Renal cortex interstitium (tissue), 15 donors: ENCODE measurements at places on chromosomes 7 and 10.

GRCh38 chr7:45255187-45255586 is 97.6 kb downstream of the RAMP3 start:
- DNase-seq = no peak

DNA sequence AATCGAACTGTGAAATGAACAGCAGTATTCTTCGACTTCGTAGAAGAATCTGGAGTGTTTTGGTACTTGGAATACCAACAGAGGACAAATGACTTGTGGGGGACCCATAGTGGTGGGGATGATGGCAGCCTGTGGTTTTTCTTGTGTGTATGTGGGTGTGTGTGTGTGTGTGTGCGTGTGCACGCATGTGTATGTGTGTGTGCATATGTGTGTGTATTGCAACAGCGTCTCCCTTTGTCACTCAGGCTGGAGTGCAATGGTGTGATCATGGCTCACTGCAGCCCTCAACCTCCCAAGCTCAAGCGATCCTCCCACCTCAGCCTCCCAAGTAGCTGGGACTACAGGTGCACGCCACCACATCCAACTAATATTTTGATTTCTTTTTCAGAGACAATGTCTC is 9.4 kb upstream of the YWHAG start:
- DNase-seq = no peak

GRCh38 chr7:158060216-158060615 is 527.4 kb downstream of the PTPRN2 start:
- no peak for DNase-seq

DNA sequence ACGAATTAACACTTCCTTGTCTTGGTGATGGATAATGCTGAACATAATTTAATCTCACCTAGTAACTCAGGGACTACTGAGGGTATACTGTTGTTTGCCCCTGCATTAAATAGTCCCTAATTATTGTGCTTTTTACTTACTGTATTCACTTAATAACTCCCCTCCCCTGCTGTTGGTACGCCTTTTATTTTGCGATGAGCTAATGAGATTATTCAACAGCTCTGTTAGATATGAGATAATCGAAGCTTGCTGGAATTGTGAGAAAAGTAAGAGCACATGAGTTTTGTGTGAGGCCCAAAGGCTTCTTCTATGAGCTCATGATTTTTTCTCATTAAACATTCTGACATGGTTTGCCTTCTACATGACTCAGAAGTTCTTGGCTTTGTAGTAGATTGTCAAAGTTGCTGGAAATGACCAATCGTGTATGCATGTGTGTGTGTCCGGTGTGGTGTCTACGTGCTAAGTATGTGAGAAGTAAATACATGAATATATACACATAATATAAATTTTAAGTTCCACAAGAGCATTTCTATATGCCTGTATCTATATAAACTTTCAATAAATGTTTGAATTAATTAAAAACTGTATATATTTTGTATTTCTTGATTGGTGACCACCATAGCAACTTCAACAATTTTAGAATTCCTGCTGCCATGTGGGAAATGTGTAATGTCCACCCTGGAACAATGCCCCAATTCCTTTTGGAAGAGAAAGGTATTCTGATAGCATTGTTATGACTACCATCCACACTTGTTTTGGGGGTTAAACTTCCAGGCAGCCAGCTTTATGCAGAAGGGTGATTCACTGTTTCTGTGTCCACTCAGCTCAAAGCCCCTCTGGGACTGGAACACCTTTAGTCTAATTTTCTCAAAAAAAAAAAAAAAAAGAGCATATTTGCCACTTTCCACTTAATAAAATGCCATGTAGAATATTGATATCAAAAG is 106.2 kb downstream of the SAMD9 start:
- DNase-seq = no peak

GRCh38 chr10:98339799-98340198 is 71.8 kb upstream of the LOXL4 start:
- no peak for DNase-seq

DNA sequence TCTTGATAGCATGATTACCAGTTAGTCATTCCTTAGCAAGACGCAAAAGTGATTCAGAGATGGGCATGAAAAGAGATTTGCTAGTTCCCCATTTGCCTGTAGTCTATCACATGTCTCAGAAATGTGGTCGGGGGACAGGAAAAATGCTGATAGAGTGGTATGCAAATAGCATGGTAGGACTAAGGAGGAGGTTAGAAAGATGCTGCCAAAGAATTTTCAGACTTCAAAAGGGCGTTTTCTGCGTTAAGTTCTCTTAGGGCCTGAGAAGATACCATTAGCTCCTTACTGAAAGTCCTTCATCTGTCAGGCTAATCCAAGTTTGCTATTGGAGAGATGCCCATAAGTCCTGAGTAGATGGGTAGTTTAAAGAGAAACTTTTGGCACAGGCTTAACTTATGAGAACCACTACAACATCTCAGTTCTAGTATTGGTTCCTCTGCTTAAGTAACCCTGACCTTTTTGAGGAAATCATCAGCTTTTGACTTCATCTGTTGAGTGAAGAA is 2.7 kb downstream of the CALD1 start:
- DNase-seq = no peak

DNA sequence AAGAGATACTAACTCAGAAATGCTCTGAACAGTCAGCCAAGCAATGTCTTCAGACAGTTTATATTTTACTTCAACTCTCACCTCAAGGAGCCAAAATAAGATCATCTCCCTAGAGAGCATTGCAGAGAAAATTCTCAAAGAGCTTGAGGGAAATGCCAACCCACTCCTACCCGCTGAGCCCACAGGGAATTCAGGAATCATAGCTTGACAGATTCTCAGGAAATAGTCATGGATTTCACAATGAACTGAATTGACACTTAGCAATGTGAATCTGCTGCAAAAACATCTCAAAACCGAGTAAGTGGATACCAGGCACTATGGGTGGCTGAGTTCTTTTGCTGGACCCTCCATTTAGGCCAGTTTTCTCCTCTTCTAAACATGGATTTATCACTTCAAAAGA is 9.8 kb upstream of the PLAC9 start:
- DNase-seq = no peak

DNA sequence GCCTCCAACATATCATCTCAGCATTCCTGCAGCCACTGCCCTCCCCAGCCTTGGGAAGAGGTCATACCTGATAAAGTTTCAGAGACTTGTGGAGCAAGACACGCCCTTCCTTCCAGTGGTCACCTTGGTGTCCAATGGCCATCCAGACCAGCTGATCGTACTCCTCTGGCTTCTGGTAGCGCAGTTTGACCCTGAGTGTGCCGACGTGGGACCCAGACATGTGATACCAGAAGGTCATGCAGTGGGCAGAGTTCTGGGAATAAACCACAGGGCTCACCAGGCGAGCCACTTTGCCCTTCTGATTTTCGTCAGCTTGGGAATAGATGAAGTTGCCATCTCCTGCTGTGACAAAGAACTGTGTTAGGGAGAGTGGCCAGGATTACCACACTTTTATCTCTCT is 148.3 kb downstream of the NRP1 start:
- no peak for DNase-seq

DNA sequence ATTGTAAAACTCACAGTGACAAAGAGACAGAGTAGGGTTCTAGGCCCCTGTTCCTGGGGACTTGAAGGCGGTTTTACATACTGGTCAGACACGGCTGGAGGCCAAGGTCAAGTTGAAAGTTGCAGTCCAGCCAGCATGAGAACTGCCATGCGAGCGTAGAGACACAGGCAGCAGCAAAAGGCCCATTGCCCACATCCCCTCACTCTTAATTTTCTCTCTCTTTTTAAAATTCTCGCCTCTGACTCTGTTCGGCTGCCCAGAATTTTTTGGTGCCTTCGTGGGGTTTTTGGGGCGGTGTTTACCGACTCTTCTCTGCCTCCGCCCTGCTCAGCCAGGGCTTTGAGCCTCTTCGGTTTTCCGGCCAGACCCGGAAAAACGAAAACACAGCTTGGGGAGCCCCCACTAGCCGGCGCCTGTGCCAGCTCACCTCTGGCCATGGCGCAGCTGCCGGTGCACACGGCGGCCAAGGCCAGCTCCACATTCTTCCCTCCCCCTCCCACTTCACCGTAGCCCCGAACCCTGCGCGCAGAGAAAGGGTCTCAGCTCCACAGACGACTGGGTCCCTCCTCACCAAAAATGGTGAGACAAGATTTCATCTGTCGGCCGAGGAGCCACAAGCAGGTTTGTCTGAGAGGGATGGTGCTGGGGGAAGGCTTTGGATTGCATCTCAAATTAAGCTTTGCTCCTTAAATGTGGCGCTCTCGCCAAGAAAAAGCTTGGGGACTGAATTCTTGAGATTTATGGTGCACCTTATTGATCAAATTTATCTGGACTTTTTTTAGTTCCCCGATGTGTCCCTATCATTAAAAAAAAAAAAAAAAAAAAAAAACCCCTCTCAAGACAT is 2.3 kb upstream of the HOXA13 start:
- DNase-seq = no peak

DNA sequence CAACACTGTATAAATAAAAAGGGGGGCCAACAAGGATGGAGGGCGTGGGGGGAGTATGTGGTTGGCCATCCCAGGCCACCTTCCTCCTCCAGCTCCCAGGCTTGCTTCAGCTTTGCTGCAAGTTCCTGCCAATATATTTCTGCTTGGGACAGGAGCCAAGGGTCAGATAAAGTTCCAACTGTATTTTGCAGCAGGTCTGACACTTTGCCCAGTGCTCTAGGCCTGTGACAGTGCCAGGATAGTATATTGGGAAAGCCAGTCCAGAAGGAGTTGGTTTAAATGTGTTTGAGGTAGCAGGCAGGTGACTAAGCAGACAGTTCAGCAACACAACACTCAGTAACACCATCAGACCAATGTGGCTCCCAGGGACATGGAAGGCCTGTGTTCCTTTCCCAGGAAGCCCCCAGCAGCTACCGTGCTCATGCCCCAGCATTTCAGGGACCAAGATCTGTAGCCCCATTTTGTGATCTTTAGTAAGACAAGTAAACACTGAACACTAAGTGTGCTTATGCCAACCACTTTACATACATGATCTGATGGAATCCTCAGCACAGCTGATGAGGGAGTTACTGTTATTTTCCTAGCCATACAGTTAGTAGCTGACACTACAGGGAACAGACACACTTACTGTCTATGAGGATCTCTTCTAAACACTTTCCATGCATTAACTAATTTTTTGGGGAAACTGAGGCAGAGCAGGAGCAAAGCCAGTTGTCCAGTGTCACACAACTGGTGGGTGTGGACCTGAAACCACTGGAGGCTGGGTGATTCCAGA is 38.9 kb downstream of the DNAJB12 start:
- no peak for DNase-seq

DNA sequence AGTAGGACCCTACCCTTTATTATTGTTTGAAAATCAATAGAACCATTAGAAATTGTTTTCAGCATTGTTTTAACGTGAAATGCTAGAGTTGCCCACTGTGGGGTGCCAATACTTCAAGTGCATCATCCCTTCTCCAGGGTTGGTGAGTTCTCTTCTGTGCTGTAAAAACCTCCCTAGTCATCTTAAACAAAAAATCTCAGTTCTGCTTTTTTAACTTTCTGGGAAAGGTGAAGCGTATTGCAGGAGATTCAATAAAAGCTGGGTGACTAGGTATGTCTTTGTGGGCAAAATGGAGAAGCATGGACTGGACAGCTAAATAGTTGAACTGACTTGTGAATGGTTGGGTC is 699.1 kb downstream of the SUGCT start:
- DNase-seq = no peak

DNA sequence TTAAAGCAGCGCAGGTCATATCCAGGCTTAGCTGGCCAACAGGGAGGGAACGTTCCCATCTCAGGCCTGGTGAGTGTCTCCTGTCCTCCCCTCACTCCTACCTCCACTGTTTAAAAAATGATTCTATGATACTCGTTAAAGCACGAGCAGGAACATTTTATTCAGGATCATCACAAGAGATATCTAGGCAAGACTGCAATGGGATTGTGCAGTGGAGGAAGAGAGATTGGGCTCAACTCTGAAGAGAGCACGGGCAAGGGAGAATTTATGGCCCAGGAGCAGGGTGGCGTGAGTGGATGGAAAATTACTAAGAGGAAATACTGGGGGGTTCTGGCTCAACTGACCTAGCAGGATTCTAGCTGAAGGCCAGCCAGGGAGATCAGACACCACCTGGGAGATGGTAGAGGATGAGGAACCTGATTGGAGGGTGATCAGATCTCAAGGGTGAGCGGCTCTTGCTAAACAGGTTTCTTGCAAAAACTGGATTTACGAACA is 9.0 kb upstream of the HSPB1 start:
- DNase-seq = no peak

DNA sequence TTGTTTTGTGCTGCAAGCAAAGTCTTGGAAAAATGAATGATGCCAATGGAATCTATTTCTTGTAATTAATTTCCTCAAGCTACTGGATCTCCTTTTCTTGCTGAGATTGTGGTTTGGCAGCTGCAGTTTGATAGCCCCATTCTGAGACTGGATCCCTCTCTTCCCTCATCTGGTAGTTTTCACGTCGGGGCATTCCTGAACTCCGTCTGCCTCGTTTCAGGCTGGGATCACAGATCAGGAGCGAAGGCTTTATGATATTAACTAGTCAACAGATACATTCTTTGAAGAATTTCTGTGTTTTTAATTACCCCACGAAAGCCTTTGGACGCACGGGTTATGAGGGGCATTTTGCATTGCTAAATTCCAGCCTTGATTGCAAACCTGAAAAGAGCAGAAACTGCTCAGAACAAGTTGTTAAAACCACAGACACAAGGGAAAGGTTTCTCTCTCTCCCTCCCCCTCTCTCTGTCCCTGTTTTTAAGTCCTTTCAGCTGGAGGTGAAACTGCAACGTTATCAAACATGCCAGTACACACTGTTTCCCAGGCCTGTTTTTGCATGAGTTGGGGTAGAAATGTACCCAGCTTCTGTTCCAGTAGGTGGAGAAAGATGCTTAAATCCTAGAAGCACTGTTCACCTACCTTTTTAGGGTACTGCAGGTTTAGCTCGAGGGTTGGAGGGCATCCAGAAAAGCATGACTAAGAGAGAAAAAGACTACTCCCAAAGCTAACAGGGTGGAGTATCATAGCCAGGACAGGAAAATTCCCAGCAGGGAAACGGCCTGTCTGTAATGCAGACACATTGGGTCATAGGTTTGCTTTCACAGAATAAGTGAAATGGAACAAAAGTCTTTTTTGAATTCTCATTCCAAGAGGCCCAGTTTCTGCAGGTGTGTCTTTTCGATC is 124.3 kb downstream of the CUX1 start:
- DNase-seq = no peak
